ENCODE measurements at places on chromosomes 4 and X. TPM values are rescaled to one million over a fixed set of nuclear protein-coding genes. Genes with fewer than 3 reads are reported as not detected.

GPR143 gene
- 18.7 TPM for total RNA-seq

TMSB15B gene
- total RNA-seq: 9.2 TPM

LGI2 gene
- 0.25 TPM for total RNA-seq

DGKK gene
- not detected for total RNA-seq

PROM1 gene
- 69.0 TPM for total RNA-seq

ZNF518B gene
- 44.2 TPM for total RNA-seq

EDA gene
- total RNA-seq: 2.5 TPM

TKTL2 gene
- total RNA-seq: not detected

USP26 gene
- not detected for total RNA-seq
